ENCODE measurements at places on chromosomes 16 and 17. TPM values are rescaled to one million over a fixed set of nuclear protein-coding genes. Genes with fewer than 3 reads are reported as not detected.
A peak's percentile ranks its signal among the peaks of the same experiment; 100 is the strongest.

- no peaks in the 10 kb centered on the region for H3K27me3 ChIP-seq
- H3K4me1 ChIP-seq, result no peaks in the 10 kb centered on the region
- no peaks in the 10 kb centered on the region for H3K36me3 ChIP-seq
- H3K27ac ChIP-seq, result no peak overlapping the region
These were observed 39.1 kb downstream of the DHX38 start for GRCh38 chr16:72132726-72133125.

Gene TMEM88
- 12.0 TPM for total RNA-seq

GRCh38 chr16:53100889-53101288 is 46.1 kb downstream of the CHD9 start:
- peaks cover 69% of the 10 kb centered on the region for H3K4me1 ChIP-seq
- no peaks in the 10 kb centered on the region for H3K27me3 ChIP-seq
- no peak overlapping the region for H3K27ac ChIP-seq
- no peaks in the 10 kb centered on the region for H3K36me3 ChIP-seq
- no peak overlapping the region for H3K4me3 ChIP-seq

DNA sequence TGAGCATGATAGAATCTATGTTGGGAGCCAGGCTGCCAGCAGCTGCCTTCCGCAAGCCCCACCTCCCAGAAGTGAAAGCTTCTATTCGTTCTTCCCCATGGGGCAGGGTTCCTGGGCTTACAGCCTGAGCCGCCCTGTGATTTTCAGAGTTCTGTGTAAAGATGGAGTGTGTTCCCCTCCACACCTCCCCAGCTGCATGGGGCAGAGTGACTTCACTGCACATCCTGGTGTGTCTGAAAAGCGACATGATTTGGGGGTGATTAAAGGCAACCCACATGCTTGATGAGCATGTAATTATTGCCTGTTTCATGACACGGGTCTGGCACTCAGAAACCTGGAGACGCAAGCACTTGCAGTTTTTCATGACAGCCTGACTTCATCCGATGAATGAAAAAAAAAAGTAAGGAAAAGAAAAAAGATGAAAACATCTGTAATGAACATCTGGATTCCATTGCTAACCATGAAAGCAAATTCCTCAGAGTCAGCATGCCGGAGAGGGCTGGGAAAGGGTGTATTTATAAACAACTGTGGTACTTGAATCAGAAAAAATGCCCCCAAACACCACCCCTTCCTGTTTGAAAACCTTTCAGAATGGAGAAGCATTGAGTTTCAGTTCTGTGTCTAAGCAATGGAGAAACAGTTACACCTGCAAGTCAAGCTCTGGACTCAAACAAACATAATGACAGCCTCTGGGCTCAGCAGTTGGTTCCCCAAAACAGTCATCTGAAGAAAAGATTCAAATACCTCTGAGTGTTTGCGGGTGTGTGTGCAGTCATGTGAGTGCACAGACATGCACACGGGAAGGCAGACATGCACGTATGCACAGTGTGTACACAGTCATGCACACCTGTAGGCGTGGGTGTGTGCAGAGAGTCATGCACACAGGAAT is 266.0 kb downstream of the ENGASE start:
- DNase-seq, result no peak
- no peak overlapping the region for H3K4me3 ChIP-seq
- peaks cover 4% of the 10 kb centered on the region for H3K27me3 ChIP-seq
- H3K27ac ChIP-seq, result no peak overlapping the region
- H3K36me3 ChIP-seq, result no peaks in the 10 kb centered on the region

Gene CCL3
- 8.5 TPM for total RNA-seq

DNA sequence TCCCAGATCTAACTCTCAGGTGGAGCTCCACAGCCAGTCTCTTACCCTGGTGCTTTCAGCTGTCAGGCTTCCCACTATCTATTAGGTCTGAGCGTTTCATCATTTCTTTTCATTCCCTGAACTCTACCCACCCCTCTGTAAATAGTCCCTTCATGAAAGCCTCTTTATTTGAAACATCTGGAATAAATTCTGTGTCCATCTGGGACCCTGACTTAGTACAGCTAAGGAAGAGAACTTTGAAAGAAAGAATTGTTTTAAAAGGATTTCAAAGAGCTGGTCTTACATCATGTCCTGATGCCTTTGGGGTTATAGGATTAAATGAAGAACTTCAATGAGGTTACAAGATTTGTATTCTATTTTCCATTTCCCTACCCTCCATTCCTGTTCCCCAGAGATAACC is 388.5 kb upstream of the CA10 start:
- no peak for DNase-seq
- no peak overlapping the region for H3K27ac ChIP-seq
- H3K36me3 ChIP-seq, result no peaks in the 10 kb centered on the region
- H3K4me1 ChIP-seq, result no peaks in the 10 kb centered on the region
- no peaks in the 10 kb centered on the region for H3K27me3 ChIP-seq

Gene SLC43A2
- total RNA-seq, result 44.6 TPM

- no peaks in the 10 kb centered on the region for H3K27me3 ChIP-seq
- no peak for DNase-seq
- H3K4me1 ChIP-seq, result peaks cover 14% of the 10 kb centered on the region
- no peak overlapping the region for H3K27ac ChIP-seq
These were observed 12.2 kb upstream of the SLC52A1 start for GRCh38 chr17:5047446-5047845.

DNA sequence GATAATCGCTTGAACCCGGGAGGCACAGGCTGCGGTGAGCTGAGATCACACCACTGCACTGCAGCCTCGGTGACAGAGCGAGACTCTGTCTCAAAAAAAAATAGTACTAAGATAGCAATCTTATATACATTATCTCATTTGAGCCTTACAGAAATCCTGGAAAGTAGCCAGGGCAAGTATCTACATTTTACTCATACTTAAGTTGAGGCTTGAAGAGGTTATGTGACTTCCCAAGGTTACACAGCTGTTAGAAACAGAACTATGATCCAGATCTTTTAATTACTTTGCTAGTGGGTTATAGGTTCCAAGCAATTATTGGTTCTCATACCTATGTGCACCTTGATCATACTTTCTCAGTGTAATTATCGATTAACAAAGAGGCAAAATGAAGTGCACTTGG is 15.4 kb downstream of the C17orf78 start:
- H3K27me3 ChIP-seq, result no peaks in the 10 kb centered on the region
- DNase-seq, result no peak
- no peak overlapping the region for H3K27ac ChIP-seq
- H3K4me3 ChIP-seq, result no peak overlapping the region
- H3K36me3 ChIP-seq, result no peaks in the 10 kb centered on the region

- no peak for DNase-seq
- no peaks in the 10 kb centered on the region for H3K4me1 ChIP-seq
- H3K4me3 ChIP-seq, result no peak overlapping the region
- no peak overlapping the region for H3K27ac ChIP-seq
- H3K36me3 ChIP-seq, result no peaks in the 10 kb centered on the region
These were observed 8.2 kb upstream of the CIAO3 start for GRCh38 chr16:749010-749409.

DNA sequence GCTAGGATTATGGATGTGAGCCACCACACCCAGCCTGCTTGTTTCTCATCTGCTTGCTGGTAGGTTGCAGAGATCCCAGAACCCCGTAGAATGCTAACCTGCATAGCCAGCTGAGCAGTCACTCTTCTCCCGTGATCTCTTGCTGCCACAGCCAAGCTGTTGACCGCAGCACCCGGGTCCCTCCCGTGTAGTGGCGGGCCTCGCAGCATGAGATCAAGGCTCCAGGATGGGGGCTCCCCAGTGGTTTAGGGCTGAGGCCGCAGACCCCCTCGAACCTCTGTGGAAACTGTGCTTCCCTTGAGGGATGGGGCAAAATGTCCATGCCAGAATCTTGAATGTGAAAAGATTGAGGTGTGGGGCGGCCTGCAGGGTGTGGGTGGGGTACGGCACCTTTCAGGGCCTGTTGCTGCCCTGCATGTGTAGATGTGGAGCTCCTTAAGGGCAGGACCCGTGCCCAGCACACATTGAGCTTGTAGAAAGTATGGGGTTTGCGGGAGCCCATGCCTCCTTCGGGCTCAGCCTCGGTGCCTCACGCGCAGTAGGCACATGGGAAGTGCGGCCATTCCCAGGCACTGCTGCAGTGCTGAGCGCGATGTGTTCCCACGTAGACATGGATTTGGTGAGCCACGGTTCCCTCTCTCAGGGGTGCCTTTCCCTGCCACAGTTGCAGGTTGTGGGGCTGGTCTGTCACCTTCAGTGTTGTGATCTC is 99.9 kb downstream of the BANP start:
- H3K36me3 ChIP-seq, result peaks cover 44% of the 10 kb centered on the region
- no peak for DNase-seq
- no peak overlapping the region for H3K27ac ChIP-seq
- no peaks in the 10 kb centered on the region for H3K27me3 ChIP-seq

DNA sequence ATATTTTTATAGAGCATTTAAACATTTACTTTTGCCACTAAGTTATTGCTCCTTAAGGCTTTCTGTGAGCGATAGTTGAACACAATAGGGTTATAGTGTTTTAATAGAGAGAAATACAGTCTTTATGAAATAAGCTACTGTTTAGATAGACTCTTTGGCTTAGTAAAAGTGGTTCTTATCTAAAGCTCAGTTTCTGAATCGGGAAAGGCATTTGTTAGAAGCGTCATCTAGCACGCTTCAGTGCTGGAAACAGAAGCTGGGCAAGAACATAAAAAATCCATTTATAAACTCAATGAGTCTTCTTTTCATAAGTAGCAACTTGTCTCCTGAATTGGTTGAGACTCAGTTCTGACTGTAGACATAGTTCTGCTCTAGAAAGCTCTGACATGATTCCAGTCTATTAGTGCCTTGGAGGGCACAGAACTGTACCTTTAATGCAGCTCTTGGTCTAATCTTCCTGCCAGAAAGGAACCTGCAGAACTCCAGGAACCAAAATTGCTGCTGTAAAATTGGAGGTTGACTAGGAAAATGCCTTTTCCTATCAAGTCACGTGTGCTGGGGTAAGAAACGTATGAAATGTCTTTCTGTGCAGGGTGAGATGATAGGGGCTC is 55.4 kb upstream of the DNAJA2 start:
- H3K36me3 ChIP-seq, result no peaks in the 10 kb centered on the region
- H3K4me3 ChIP-seq, result no peak overlapping the region
- no peak for DNase-seq
- H3K4me1 ChIP-seq, result no peaks in the 10 kb centered on the region

Gene STAC2
- total RNA-seq, result 0.30 TPM

DNA sequence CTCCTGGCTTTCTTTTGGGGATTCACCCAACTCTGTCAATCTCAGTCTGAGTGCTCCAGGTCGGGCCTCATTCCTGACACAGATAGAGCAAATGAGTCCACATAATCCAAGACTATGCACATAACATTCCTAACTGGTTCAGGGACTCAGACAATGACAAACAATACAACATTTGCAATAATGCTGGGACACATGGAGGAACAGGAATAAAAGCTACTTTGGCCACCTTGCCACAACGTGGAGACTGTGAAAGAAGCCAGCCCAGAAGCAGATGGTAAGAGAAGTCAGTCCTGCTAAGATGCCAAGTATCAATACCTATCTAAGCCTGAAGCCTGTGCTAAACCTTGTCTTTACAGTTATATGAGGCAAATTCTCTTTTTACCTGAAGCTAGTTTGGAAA is 39.0 kb downstream of the GLG1 start:
- H3K27ac ChIP-seq, result no peak overlapping the region
- H3K36me3 ChIP-seq, result no peaks in the 10 kb centered on the region
- no peaks in the 10 kb centered on the region for H3K27me3 ChIP-seq
- no peak for DNase-seq
- H3K4me3 ChIP-seq, result no peak overlapping the region

DNA sequence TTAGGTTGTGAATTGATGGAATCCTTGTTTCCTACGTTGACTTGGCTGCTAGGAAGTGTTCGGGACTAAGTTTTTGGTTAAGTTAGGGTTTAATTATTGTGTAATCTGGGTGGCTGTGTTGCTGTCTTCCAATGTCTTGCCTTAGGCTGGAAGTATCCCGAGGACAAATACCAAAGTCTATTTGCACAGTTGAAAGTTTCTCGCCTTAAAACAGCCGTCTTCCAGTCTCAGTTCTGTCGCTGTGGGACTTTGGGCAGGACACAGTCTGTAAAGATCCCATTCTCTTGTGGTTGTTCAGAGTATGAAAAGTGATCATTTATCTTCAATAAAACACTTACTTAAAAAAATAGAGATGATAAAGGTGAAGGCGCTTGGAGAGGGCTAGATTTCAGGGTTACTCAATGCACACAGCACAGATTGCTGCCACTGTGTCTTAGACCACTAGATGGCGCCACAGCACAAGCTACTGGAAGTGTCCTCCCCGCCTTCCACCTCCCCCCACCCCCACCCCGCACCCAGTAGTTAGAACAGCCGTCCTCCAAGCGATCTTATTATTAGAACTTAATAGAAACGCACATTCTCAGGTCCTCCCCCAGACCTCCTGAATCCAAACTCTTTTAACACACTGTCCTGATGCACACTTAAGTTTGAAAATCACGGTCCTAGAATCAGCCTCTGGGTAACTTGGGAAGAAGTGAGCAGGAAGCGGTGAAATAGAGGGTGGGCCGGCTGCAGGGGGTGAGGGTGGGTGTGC is 45.8 kb downstream of the AKAP1 start:
- no peaks in the 10 kb centered on the region for H3K27me3 ChIP-seq
- H3K27ac ChIP-seq, result no peak overlapping the region
- no peaks in the 10 kb centered on the region for H3K4me1 ChIP-seq
- peak; percentile 80 for DNase-seq

Gene HEATR9
- total RNA-seq, result 0.21 TPM

DNA sequence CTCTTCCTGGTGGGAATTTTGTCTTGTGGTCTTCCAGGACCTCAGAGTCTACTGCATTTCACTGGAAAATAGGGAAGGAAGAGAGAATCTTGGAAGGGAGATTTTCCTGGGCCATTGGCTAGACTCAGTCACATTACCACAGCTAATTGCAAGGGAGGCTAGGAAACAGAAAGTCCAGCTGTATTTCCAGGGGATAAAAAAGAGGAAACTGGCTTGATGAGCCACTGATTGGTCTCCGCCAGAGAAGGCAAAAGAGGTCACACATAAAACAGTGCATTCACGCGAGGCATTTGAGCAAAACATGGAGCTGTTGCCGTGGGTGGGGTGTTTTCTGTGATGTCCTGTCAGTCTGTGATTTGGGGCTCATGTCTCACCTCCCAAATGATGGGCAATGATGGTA is 345.3 kb downstream of the FOXL1 start:
- no peak for DNase-seq
- no peak overlapping the region for H3K27ac ChIP-seq
- no peaks in the 10 kb centered on the region for H3K36me3 ChIP-seq
- no peaks in the 10 kb centered on the region for H3K4me1 ChIP-seq
- no peak overlapping the region for H3K4me3 ChIP-seq

DNA sequence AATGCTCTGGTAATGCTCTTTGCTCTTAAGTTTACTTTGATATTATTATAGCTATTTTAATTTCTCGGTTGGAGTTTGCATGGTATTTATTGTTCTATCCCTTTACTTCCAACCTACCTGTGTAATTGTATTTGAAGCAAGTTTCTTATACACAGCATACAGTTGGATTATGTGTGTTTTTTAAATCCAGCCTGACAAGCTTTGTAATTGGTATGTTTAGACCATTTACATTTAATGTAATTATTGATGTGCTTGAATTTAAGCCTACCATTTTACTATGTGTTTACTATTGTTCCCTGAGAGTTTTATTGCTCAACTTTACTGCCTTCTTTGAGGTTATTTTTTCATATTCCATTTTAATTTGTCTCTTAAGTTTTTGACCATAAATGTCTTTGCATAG is 35.7 kb downstream of the ACSF3 start:
- no peak overlapping the region for H3K27ac ChIP-seq
- H3K4me3 ChIP-seq, result no peak overlapping the region
- H3K27me3 ChIP-seq, result no peaks in the 10 kb centered on the region
- no peak for DNase-seq
- no peaks in the 10 kb centered on the region for H3K4me1 ChIP-seq
- H3K36me3 ChIP-seq, result peaks cover 30% of the 10 kb centered on the region

GRCh38 chr17:77247048-77247541 is 106.3 kb downstream of the SEC14L1 start:
- peak overlapping the region; percentile 64 for H3K27ac ChIP-seq
- peak overlapping the region; percentile 64 for H3K4me3 ChIP-seq
- peaks cover 9% of the 10 kb centered on the region for H3K27me3 ChIP-seq
- peak; percentile 91 for DNase-seq
- H3K36me3 ChIP-seq, result no peaks in the 10 kb centered on the region
- H3K4me1 ChIP-seq, result peaks cover 6% of the 10 kb centered on the region

Data from lower lobe of right lung (tissue), 2 donors.